ENCODE measurements at places on chromosomes 11 and 22.

GRCh38 chr22:31094021-31094551, 13.0 kb downstream of the SMTN start:
- DNase-seq: no peak

DNA sequence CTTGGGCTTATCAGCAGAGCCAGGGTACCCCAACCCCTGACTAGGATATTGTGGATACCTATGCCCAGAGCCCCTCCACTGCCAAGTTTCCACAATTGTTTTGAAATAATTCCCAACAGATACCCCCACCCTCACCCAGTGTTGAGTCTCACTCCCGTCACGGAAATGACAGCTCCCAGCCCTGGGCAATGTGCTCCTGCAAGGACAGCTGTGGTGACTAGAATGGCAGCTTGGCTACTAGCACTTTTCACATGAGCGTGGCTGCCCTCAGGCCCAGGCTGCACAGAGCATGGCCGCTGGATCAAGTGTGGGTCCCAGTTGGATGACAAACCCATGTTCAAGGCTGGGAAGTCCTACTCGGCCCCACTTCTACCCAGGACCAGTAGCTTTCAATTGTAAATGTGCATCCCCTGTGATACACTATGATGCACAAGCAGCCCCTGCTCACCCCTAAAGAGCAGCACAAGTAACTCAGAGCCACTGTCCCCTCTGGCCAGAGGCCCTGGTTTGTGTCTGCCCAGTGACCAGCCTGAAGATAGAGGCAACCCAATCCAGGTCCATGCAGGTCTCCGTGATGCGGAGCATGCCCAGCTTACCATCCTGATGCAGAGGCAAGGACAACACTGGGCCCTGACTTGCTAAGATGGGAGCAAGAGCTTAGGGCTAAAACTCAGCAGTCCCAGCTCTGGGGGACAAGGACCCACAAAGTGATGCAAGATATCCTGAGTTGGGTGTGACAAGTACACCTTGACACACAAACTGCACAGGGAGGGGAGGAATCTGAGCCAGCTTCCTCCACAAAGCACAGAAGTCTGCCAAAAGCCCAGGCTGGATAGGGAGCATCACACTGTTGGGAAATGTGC, 13.2 kb downstream of the KCNQ1OT1 start:
- DNase-seq: no peak

GRCh38 chr22:37569009-37569920, 9.0 kb downstream of the CDC42EP1 start:
- no peak for DNase-seq

GRCh38 chr11:68038718-68039525, at the start of gene TCIRG1:
TSS of gene TCIRG1 (plus strand) at chr11:68039025. CDS start at chr11:68041272, 2,247 bp downstream.
- peak; percentile 43 for DNase-seq

DNA sequence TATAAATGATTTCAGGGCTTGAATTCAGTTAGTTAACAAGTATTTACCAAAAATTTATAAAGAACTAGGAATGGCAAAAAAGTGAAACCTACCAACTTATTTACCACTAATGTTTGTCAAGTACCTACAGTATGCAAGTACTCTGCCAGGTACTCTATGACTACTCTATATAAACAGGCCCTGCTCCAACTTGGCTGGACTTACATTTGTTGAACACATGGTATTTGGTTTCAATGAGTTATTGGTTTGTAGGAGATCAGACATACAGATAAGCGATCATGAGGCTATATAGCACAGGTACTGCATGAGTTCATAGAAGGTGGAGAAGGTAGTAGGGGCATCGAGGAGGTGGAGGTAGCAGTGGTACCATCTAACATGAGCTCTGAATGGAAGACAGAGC, 159.9 kb upstream of the PDGFD start:
- no peak for DNase-seq

DNA sequence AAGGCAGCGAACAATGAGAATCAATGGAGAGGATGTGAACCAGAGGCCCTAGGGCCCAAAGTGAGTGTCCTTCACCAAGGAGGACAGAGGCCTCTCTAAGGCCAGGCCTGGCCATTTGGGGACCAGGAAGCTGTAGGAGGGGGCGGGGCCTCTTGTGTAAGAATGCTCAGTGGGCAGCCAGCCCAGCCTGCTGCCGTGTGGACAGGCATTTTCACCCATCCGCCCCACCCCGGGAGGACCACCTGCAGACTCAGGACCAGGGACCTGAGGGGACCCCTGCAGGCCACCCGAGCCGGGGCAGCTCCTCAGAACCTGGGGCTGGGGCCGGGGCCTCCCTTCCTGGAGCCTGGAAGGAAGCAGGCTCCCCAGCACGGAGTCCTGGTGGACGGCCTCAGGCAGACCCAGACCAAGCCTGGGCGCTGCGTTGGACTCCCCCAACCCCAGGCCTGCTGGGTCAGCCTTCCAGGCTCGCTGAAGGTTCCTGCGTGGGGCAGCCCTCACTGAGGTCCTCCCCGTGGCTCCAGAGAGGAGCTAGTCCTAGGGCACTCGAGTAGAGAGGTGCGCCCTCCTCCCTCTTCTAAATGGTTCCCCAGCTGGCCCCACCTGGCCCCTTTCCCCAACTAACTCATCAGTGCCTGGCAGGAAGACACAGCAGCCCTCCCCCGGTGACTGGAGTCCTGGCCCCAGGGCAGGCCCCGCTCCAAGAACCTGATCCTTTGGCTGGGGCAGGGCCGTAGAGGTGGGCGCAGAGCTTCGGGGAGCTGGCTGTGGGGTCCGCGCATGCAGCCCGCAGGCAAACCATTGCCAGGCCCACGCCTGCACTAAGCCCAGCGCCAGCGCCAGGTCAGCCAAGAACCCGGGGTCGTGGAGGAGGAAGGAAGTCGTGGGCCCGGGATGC, 1.5 kb upstream of the TRABD start:
- no peak for DNase-seq

GRCh38 chr11:31150841-31151240, 218.7 kb downstream of the DCDC1 start:
- no peak for DNase-seq

DNA sequence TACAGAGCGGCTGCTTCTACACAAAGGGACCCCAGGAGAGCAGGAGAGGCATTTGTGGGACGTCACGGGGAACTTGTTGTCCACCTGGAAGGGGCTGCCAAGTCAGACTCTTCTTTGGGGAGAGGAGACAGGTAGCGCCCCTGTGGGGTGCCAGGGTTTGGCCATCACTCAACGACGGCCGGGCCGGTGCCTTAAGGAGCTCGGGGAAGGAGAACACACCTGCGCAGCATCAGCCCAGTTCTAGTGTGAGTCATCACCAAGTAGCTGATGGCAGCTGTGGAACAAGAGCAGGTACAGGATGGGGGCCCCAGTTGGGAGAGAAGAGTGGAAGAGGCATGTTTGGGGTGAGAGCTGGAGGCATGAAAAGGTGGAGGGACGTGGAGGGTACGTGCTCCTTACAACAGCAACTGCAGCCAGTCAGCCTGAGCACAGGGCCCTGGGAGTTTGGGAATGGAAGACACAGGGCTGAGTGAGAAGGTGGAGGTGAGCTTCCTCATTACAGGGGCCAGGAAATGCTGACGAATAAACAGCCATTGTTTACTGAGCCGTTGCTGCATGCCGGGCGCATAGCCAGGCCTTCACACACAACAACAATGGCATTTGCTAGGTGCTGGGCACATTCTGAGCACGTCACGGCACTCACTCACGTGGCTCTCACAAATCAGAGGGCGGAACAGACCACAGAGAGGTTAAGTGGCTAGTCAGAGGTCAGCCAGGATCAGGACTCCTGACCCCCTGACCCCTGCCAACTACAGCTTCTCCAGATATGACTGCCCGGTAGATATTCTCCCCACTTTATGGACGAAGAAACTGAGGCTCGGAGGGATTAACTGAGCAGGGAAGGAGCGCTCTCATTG, 29.1 kb upstream of the TP53I11 start:
- DNase-seq: peak; percentile 62

GRCh38 chr11:69409812-69410645, 71.4 kb upstream of the LINC01488 start:
- DNase-seq: no peak

DNA sequence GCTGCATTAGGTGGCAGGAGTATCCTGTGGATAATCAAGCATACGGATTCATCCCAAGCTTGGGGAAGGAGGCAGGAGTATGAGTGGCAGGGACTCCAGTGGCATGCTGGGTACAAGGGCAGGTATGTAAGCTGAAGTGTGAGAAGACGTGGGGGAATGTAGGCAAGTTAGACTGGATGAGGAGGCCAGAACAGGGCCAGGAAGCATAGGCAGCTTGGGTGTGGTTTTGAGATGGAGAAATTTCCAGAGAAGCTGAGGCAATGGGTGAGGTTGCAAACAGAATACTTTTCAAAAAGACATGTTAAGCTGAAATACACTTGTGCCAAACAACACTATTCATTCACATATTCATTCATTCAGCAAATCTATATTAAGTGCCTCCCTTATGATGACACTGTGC, 43.1 kb upstream of the AMOTL1 start:
- DNase-seq: no peak

GRCh38 chr11:10868352-10868751, 10.5 kb upstream of the ZBED5 start:
- DNase-seq: no peak

DNA sequence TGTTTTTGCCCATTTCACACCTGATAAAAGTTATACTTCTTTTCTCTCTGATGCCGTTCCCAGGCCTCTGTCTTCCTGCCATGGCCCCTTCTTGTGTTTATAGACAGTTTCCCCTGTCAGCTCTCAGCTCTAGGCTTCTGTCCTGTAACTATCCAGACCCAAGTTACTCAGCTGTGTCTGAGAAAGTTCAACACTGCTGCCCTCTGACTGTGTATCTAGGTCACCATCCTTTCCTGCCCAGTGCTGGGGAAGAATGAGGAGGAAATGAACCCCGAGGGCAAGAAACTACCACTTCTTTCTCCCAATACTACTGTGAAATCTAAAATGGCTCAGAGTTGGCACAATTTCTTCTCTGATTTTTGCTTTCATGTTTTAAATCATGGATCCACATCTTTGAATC, 29.6 kb downstream of the SNX19 start:
- DNase-seq: peak; percentile 93

DNA sequence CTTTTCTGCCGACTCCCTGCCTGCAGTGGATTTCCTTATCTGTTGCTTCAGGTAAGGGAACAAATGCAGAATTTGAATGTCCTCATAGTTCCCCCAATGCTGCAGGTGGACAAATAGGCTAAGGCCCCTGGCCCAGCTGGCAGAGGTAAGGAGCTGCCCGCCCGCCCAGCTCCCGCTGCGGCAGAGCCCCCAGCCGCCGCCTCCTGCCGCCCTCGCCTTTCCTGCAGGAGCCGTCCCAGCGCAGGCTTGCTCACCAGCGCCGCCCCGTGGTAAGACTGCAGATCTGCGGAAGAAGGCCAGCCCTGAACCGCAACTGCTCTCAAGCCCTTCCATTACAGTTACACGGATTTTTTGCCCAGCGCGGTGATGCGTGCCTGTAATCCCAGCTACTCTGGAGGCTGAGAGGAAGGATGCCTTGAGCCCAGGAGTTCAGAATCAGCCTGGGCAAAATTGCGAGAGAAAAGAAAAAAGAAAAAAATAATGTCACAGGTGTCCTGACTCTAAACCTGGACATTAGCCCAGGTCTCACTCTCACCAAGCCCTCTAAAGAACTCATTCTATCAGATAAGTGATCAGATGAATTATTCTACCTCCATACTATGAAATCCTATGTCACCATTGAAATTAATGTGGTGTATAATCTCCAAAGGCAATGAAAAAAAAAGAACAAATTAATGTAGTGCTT, 51.2 kb upstream of the EMID1 start:
- DNase-seq: peak; percentile 16

GRCh38 chr11:116794851-116795250, 3.2 kb upstream of the APOA5 start:
- DNase-seq: no peak

DNA sequence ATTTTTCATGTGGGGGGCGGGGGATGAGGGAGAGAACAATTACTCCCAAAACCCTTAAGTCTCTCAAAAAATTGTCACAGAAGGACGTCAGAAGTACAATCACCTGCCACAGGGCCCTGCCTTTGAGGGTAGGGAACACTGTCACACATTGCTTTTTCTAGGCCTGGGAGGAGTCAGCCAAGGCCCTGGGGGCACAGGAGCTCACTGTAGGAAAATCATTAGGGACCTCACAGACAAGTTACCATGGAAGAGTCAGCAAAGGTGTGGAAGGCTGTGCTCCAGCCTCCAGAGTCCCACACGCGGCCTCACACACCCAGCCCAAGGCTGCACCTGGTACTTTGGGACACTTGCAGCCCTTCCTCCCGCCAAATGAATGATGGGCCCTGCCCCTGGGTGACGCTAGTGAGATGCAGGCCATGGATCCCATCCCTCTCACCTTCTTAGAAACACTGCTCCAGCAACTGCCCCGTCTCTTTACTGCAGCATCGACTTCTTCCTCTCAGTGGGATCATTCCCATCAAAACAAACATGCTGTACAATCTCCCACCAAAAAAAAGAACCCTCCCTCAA, 3.3 kb downstream of the PLEKHA7 start:
- no peak for DNase-seq

DNA sequence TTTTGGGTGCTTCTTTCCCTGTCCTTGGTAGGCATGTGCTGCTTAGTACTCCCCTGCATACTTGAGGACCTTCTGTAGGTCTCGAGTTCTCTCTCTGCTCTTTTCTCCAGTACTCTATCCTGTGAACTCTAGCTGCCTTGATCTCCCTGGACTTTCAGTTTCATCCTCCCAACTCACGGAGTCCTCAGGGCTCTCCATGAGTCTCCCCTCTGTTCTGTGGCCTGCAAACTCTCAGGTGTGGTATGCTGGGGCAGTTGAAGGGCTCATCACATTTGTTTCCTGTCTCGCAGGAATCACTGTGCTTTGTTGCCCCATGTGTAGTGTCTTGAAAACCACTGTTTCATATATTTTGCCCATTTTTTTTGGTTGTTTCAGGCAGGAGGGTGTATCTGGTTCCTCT, 3.3 kb upstream of the PACS1 start:
- DNase-seq: no peak

- no peak for DNase-seq
Measured at GRCh38 chr11:111107501-111107900, 138.0 kb upstream of the POU2AF2 start.

- DNase-seq: no peak
Measured at GRCh38 chr11:57417056-57417455, 9.9 kb downstream of the SLC43A3 start.

GRCh38 chr11:116271479-116271878, 501.3 kb downstream of the BUD13 start:
- DNase-seq: no peak

DNA sequence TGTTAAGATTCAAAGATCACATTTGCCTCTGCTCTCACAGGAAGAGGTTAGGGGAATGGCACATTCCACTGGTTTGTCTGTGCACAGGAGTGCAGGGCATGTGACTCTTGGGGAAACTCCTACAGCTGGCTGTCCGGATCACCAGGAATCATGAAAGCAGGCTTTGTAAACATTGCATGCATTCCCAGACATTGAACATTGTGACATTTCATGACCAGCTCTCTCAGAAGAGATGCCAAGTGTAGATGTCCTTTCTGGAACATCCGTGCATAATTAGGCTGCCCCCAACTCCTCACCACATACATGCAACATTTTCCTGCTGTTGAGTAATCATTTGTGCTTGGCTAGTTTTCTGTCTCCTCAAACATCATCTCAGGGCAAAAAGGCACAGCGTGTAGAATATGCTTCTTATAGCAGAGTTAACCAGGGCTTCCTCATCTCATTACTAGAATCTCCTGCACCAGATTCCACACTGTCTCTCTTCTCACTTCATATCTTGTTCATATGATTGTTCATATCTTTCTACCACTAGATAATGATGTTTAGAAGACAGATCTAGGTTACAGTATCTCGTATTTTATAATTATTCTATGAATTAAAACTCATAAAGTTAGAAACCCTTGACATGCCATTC, 694.7 kb downstream of the NTM start:
- DNase-seq: peak; percentile 62

GRCh38 chr11:123760894-123761293, 6.6 kb upstream of the OR6X1 start:
- no peak for DNase-seq

GRCh38 chr11:20443596-20443995, 56.1 kb downstream of the PRMT3 start:
- DNase-seq: peak; percentile 39
